MG63 (cell line): ENCODE measurements at places on chromosomes 6 and 20. TPM values are rescaled to one million over a fixed set of nuclear protein-coding genes. Genes with fewer than 3 reads are reported as not detected.

Gene MAVS
- 4.4 and 6.2 TPM in 2 replicates for total RNA-seq

DNA sequence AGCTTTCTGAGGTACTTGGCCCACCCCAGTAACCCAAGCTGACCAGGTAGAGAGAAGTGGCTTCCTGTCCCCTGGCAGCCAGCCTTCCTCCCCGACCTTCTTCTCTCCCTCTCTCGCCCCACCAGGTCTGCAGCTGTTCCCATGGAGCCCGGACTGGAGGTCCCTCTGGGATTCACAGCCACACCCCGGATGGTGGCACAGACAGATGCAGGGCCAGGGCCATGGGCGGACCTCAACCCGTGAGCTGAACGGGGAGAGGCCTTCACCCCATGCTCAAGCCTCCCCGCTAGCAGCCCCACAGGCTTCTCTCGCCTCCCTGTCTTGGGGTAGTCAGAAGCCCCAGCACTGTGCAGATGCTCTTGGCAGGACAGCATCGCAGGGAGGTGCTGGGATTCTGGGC is 41.3 kb downstream of the CPXM1 start:
- no peak for DNase-seq

- DNase-seq: no peak
Observed at GRCh38 chr6:5499644-5500306, 238.5 kb downstream of the FARS2 start.

Gene CYP24A1
- not detected in 2 replicates for total RNA-seq

DNA sequence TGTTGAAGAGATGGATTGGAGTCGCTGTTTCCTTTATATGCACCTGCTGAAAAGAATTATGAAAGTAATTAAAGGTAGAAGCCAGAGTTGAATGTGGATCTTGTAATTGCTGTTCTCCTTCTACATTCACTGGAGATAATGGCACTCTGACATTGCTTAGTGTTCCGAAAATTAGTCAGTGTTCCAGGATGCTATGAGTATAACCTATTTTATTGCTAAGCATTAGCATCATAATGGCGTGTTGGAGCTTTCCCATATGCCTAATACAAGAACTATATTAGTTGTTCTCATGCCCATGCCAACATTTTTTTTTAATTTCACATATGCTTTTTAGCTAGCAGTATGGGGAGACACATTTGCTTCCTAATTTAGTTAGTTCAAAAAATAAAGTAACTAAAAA is 236.4 kb downstream of the ARHGAP18 start:
- DNase-seq: no peak

Gene GRM1
- total RNA-seq: 0.05 and 0.20 TPM in 2 replicates

DNA sequence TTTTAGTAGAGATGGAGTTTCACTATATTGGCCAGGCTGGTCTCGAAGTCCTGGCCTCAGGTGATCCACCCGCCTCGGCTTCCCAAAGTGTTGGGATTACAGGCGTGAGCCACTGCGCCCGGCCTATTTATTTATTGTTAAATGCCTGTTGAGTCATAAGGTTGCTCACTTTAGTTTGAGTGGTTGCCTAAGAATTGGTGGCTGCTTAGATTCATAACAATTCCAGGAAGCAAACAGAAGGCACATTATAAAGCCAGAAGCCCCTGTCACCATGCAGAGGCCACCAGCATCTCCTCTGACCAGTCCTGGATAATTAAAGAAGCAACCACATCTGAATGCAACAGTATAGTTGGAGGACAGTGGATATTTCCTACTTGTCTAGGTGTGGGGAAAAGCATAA is 24.0 kb upstream of the ARMH2 start:
- peak; percentile 10 for DNase-seq

GRCh38 chr6:116556065-116556464 is 2.5 kb downstream of the CALHM4 start:
- no peak for DNase-seq

Gene SIGLEC1
- total RNA-seq: not detected in 2 replicates

- DNase-seq: no peak
Observed at GRCh38 chr6:72999995-73000394, 225.3 kb downstream of the KHDC1L start.

- DNase-seq: no peak
Observed at GRCh38 chr6:48021904-48022303, 89.1 kb downstream of the PTCHD4 start.

DNA sequence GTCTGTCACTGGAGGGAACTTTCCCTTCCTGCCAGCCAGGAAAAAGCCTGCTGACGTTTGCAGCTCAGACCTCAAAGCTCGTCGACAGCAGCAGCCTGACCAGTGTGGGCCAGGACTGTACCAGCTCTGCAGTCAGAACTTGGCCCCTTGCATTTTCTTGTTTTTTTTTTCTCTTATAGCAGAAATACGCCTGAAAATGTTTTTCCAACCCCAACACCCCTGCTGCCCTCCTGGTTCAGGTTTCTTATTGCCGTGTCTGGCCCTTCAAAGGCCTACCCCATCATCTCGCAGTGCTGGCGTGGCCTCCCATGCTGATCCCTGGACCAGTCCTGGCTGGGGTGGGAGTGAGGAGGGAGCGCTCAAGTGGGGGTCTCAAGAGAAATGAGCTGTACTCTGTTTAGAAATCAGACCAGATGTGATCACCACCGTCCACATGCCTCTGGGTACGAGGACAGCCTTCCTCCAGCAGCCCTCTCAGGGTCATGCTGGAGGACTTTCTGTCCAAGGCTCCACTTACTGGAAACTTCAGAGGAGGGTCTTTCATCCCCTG is 169.0 kb downstream of the FOXC1 start:
- DNase-seq: no peak

DNA sequence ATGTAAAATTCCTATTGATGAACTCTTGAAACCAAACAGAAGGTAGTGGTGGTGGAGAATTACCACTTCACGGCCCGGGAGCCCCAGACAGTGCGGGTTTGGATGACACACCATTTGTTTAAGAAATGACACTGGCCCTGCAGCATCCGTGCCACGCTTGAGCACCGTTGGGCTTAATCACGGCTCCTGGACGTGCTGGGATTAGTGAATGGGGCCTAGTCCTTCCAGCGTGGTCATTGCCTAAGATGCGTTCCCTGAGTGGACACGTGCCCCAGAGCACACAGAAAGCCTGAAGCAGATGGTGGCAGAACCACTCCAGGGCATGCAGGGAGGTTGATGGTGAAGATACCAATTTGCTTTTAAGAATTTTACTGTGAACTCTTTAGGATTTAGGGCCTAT is 14.5 kb downstream of the STX16 start:
- DNase-seq: no peak

DNA sequence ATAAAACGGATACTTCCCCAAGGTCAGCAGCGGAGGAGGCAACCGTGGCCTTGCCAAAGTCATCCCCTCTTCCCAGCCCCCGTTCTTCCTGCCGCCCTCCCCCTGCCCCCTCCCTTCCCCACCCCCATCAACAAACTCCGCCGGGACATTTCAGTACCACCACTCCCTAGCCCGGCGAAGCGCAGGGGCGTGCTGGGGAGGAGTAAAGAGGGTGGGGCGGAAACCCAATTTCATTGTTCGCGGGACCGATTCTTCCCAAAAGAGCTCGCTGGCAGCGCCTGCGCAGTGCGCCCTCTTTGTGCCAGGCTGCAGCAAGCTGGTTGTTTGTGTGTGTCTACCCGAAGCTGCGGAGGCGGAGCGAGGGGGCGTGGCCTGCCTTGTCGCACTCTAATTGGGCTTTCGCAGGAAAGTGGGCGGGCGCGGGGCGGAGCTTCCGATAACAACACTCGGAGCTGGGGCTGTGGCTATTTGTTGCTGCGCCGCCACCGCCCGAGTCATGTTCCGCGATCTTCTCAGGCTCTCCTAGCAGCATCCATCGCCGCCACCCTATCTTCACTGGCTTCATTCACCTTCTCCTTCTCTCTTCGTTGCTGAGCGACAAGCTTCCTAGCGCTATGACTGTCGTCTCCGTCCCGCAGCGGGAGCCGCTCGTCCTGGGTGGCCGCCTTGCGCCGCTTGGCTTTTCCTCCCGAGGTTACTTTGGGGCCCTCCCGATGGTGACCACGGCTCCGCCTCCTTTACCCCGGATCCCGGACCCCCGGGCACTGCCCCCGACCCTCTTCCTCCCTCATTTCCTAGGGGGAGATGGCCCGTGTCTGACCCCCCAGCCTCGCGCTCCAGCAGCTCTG is at the start of gene PNRC1:
Gene PNRC1, plus strand, starts transcription at position 471 of the 848 bp plus-strand sequence. Its CDS starts 144 bp downstream, at position 615.
- peak; percentile 99 for DNase-seq

DNA sequence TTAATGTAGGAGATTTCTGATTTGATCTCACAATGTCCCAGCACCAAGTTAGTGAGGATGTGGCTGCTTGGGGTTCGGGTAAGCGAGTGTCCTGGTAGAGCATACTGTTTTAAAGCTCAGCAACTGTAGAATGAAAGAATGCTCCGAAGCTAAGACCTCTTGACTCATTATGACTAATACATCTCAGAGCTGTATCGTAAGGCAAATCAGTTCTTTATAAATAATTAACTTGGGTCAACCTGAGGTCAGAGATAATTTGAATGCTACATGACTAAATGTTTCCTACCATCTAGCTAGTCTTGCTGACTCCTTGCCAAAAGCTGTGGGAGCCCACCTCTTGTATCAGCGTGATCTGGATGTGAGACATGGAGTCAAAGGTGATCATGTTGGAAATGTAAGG is 128.8 kb upstream of the PDE7B start:
- DNase-seq: peak; percentile 73

Gene HLA-F
- 8.0 and 12.9 TPM in 2 replicates for total RNA-seq

DNA sequence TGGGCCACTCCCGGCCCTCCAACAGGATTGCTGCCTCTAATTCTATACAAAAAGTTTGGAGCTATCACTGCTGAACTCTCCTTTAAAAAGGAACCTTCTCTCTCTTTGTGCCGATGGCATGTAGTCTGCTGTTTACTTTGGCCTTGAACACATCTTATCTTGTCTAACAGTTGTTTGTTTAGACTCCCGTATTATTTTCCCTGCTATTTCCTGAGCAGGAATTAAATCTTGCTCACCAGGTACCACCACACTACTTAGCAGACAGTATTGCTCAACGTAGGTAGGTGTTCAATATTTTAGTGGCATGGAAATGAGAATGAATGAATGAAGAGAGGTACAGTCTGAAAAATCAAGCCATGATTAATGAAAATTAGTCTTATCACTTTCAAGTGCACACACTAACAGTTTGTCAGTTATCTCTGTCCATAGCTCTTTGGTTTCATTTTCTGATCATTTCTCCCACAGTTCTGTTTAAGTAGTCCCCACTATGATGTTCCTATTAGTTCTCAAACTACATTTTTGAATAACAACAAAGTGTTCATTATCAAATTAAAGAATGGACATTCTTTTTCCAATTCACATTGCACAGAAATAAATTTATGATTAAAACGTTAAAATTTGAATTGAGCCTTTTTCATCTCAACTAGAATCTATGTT is 6.8 kb upstream of the HEY2 start:
- DNase-seq: no peak

DNA sequence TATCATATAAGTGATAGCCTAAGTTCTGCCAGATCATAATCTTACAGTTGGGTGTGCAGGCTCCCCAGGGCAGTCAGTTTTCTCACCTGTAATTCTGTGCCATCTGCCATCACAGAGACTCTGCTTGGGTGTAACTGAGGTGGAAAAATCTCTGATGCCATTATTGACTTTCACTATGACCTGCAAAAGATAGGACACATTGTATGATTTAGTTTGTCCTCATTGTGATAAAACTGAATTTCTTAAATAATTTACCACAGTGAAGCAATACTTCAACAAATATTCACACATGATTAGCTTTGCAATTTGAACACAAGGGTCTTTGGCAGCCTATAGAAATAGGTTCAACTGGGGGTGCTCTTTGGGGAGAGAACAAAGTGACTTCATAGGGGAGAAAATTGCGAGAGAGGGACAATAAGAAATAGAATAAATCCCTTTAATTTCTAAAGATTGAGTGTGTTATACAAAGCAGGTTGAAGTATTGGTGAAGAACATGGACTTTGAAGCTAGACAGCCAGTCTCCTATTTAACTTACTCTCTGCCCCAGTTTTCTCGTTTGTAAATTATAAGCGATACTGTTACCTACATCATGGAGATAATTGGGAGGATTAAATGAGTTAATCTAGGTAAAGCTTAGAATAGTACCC is 27.3 kb downstream of the FAM229B start:
- DNase-seq: no peak

Gene TINAG
- total RNA-seq: not detected in 2 replicates

Gene SLX4IP
- 1.7 and 3.0 TPM in 2 replicates for total RNA-seq

GRCh38 chr6:62923728-62924127 is 287.5 kb upstream of the FKBP1C start:
- no peak for DNase-seq

DNA sequence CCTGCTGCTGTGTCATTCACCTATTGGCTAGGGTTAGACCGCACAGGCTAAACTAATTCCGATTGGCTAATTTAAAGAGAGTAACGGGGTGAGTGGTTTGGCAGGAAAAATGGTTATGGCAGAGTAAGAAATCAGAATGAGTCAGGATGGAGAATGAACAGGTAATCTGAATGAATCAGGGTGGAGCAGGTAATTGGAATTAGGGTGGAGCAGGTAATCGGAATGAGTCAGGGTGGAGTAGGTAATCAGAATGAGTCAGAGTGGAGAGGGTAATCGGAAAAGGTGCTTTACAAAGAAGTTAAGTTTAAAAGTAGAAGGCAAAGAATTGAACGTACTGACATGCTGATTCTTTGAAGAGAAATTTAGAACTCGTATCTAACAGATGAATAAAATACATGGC is 11.7 kb downstream of the SLC35A1 start:
- no peak for DNase-seq

GRCh38 chr6:112221561-112221960 is 32.8 kb downstream of the LAMA4 start:
- DNase-seq: no peak

Gene HLA-DPB1
- 9.2 and 54.4 TPM in 2 replicates for total RNA-seq

DNA sequence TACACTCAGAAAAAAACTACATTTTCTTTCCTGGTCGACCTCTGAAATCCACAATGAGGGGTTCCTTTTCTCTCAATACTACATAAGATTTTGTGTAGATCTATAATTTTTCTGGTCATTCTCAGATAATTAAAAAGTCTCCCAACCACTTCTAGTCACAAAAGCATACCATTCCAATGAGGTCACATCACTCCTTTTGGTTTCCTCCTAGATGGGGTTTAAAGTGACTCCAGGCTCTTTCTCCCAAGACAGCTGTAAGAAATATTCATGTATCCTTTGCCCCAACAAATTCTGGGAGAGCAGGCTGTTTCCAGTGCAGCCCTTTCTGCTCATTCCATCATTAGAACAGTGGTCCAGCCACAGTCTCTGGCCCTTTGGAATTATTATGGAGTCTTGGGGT is 43.1 kb upstream of the BEND6 start:
- DNase-seq: no peak

DNA sequence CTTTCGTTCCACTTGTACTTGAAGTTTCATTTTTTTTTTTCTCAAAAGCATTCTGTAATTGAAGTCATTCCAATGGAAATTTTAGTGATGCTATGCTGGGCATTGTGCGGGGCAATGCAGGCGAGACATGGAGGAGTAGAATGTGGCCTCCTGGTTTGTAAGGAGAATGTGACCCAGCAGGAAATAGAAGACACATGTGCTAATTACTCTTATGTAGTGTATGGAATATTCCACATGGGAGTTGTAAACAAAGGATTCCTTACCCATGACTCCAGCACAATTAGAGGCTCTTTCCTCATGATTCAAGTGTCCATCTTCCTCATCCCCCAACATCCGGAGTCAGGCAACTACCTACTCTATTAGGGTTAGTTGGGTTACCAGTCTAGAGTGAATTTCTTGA is 14.9 kb upstream of the RFPL4B start:
- DNase-seq: no peak
